ENCODE measurements at places on chromosomes 2 and 18.

GRCh38 chr2:82215212-82215611 is 1910.7 kb upstream of the LRRTM1 start:
- no peak for DNase-seq

DNA sequence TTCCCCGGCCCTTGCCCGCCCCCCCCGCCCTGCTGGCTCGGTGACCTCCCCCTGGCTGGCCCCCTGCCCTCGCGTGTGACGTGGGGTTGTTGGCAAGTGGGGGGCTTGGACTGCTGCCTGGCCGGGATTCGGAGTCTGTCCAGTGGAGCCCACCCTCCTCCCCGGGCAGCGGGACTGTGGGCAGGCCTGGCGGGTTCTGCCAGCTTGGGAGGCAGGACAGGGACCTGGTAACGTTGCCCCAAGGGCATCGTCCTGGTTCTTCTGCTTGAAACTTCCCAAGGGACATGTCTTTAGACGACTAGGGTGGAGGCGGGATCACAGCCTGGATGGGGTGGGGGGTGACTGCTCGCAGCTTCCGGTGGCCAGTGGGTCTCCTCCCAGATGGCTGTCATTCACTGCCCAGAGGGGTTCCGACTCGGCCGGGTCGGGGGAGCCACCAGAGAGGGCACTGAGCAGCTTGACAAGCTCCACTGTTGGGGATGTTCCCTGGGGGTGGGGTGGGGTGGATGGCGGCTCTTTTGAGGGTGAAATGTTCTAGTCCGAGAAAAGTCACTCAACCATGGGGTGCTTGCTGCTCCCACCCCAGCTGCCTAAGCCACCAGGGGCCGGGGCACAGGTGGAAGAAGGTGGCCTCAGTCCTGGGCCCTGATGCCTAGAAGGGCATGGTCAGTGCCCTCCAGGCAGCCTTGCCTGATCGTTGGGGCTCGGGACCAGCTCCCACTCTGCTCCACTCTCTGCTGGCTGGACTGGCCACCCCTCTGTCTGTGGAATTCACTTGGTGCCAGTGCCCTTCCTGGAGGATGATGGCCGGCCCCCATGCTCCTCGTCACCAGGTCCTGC is 4.3 kb upstream of the HS6ST1 start:
- no peak for DNase-seq

DNA sequence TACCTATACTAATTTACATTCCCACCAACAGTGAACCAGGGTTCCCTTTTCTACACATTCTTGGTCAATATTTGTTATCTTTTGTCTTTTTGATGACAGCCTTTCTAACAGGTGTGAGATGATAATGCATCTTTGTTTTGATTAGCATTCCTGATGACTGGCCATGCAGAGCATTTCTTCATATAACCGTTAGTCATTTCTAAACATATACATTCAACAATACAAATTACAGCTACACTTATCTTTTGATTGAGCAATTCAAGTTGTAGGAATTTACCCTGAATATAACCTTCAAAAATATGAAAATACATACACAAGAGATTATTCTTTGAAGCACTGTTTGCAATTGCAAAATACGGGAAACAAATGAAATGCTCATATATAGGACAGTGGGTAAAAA is 94.9 kb downstream of the TMEM131 start:
- no peak for DNase-seq

- DNase-seq: no peak
These were observed 2.8 kb upstream of the PRKCE start for GRCh38 chr2:45648636-45649035.

DNA sequence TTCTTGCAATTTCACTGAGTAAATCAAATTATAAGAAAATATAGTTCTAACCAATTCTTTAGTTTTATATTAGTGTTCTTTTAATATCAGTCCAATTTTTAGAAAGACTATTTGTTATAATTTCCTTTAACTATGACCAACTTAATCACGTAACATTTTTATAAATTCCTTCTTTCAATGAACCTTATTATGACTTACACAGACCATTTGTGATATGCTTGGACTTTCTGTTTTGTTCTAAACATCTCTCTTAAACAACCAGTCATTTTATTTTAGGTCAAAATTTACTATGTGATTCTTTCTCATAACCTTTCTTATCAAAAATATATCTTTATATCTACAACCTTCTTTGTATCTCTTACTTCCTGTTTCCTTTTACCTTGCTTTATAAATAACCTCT is 39.5 kb upstream of the DYNAP start:
- DNase-seq: no peak

GRCh38 chr2:215841175-215841816 is 172.1 kb downstream of the MREG start:
- DNase-seq: no peak

GRCh38 chr18:72867746-72868584 is at the start of gene NETO1:
NETO1 (minus strand) TSS chr18:72867987; CDS start chr18:72867291, 696 bp downstream.
- DNase-seq: peak; percentile 6

- no peak for DNase-seq
These were observed 84.3 kb downstream of the TNS1 start for GRCh38 chr2:217918308-217919024.

DNA sequence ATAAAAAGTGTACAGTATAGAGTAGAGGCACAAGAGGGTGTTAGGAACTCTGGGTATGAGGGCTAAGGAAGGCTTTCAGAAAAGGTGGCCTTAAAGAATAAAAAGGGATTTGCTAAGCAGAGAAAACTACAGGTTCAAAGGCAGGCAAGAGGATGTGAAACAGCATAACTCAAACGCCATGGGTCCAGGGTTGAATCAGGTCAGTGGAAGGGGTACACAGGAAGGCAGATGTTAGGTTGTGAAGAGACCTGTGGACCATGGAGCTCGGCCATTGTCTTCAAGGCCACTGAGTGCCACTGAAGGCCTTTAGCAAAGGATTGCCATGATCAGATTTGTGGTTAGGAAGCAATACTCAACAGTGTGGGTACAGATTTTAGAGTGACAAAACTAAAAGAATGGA is 108.2 kb upstream of the FAM98A start:
- no peak for DNase-seq

GRCh38 chr2:38115216-38116032 is 39.5 kb upstream of the CYP1B1 start:
- DNase-seq: peak; percentile 87

DNA sequence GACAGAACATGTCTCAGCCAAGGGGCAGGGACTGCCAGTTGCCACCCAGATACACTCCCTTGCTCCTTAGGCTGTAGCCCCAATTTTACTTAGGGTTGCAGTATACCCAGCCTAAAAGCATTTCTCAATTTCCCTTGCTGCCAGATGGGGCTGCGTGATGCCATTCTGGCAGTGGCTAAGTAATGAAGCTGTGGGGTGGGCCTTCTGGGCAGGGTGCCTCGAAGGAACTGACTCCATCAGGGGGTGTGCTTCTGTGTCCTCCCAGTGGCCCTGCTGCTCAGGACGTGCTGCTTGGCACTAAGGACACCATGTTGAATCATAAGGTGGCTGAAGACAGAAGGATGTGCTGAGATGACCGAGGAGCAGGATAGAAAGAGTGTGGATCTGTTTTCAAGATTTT is 74.2 kb downstream of the VWA3B start:
- DNase-seq: no peak

- no peak for DNase-seq
These were observed 16.3 kb downstream of the HS1BP3 start for GRCh38 chr2:20634507-20635112.

- DNase-seq: no peak
These were observed 84.4 kb downstream of the MAP4K4 start for GRCh38 chr2:101781791-101782426.

GRCh38 chr2:36469106-36469477 is 113.5 kb downstream of the CRIM1 start:
- DNase-seq: no peak

DNA sequence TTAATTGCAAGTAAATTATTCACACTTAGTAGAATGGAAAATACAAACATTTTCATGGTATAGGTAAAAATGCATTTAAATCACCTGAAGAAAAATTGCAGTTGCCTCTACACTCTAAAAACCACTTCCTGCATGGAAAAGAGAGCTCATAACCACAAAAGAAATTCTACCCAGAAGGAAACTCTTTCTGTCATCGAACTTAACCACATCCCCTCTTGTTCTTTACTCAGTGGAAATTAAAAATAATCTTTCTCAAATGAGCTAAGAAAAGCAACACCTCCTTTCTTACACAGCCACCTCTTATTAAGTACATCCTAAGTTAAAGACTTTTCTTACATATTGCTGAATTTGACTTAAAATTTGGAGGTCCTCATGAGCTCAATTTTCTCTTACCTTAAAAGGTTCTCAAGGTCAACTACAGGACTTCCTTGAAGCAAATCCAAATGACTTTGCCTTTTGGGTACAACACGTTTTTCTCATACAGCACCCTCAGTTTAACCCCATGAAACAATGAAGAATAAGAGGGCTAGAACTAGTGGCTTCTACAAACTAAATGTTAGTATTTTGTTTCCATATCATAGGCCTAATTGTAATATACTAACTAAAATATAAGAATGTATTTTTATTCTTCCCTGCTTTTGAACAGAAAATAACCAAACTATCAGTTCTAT is 109.1 kb upstream of the CRIM1 start:
- DNase-seq: no peak

All from activated naive CD8-positive, alpha-beta T cell treated with anti-CD3 and anti-CD28 coated beads, Interleukin-2, amount 50 U/mL, for 24 hours (primary cell).